ENCODE measurements at places on chromosomes 1 and 21.

GRCh38 chr1:208855403-208855802 is 611.2 kb upstream of the PLXNA2 start:
- DNase-seq: no peak

DNA sequence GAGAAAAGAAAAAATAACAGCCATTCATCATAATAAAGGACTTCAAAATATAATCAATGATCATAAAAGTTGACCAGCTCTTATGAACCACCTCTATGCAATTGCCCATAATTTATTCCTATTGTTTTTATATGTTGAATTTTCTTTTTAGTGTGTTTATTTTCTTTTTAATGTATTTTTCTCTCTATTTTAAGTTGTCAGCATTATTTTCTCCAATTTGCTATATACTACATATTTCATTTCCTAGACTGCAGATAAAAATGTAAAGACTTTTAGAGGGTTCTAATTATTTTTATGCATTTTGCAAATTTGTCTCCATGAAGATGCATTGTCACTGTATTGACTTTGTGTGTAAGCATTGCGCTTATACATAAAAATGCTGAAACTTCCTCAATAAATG is 58.4 kb downstream of the MROH9 start:
- DNase-seq: no peak

DNA sequence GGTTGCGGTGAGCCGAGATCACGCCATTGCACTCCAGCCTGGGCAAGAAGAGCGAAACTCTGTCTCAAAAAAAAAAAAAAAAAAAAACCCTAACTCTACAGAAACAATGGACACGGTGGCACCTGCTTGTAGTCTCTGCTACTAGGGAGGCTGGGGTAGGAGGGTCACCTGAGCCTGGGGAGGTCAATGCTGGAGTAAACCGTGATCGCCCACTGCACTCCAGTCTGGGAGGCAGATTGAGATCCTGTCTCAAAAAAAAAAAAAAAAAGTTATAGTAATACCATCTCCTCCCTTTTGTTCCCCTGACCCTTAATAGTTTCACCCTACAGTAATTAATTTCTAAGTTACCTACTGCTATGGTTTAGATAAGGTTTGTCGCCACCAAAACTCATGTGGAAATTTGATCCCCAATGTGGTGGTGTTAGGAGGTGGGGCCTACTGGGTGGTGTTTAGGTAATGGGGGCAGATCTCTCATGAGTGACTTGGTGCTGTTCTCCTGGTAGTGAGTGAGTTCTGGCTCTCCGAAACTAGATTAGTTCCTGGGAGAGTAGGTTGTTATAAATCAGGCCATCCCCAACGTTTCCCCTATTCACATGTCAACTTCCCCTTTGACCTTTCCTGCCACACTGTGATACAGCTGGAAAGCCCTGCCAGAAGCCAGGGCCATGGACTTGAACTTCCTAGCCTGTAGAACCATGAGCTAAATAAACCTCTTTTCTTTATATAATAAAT is 9.8 kb downstream of the FBXO42 start:
- DNase-seq: no peak

DNA sequence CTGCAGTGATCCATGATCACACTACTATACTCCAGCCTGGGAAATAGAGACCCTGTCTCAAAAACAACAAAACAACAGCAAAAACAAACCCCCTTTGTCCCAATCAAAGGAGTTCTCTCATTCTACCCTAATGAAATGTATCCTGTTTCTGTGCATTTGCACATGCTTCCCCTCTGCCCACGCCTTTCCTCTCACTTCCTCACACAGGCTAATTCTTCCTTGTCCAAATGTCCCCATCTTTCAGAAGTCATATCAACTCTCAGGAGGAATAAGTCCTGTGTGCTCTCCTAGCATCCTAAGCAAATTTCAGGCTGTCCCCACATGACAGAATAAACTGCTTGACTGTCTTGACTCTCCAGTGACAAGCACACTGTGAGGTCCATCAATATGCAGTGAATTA is 8.1 kb upstream of the ATP1B1 start:
- DNase-seq: no peak

DNA sequence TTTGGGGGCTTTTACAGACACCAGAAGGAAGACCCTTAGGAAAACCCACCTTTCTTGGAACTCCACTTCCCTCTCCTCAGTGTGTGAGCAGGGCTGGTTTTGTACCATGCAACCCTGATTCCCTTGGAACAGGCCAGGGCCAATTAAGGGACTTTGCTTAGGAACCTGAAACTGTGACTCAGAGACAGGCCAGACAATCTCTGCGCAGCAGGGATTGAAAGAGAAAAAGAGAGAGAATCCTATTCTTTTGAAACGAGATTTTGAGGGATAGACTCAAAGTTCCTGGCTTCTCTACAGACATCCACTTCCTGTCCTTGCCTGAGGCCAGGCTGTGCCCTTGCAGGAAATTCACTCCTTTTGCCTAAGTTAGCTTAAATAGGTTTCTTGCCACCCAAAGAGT is 23.1 kb upstream of the C1orf198 start:
- no peak for DNase-seq

GRCh38 chr1:153509036-153509435 is 26.8 kb downstream of the S100A6 start:
- no peak for DNase-seq

DNA sequence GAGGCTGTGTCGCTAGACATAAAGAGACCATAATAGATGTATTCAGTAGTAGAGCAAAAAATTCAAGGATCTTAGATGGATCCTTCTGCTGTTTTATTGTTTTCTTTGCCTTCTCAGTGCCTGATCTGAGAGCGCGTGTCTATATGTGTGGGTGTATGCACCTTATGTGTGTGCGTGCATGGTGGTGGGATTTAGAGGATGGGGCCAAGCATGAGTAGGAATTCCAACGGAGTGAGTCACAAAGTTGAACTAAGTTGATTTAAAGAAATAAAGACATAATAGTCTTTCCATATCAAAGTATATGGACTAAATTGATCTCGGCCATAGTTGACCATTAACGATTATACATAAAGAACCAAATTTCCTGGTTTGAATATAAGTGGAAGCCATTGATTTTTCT is 178.7 kb downstream of the CYYR1 start:
- DNase-seq: no peak

GRCh38 chr21:44701541-44701940 is 4.6 kb downstream of the KRTAP10-12 start:
- no peak for DNase-seq

DNA sequence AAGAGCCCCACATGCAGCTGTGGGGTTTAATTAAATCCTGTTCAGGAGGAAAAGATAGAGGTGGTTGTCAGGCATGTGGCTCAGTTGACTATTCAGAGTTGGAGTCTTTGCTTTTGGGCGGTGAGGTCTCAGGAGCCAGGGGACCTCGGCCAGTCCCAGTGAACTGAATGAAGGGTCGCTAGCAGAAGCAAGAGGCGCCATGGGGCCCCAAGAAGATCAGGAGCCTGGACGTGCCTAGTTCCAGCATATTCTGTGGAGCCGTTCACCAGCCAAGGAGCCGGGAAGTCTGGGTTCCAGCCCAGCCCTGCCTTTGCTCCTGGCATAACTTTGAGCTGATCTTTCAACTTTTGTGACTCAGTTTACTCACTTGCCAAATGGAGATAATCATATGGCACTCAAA is 217.7 kb upstream of the IRF2BP2 start:
- DNase-seq: no peak

Data from stimulated activated CD4-positive, alpha-beta T cell treated with anti-CD3 and anti-CD28 coated beads, TNF-alpha, amount 100 ng/mL, for 24 hours (primary cell).